ENCODE measurements at places on chromosomes 5 and 9.

DNA sequence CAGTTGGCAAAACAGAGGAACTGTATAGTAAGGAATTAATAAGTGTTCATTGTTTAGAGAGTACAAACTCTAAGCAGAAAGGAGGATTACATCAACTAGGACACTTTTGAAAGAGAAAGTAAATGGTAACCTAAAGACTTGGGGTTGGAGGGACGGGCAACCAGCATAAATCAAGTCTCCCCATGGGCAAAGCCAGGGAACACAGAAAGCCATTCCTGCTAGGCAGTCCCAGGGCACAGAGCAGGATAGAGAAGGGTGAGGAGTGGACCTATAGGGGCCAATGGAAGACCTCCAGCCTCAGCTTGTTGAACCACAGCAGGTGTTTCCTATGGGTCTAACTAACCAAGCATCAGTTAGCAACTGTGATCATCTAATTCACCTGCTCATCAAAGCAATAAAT lies 9.2 kb upstream of the ERAP1 start:
- no peak for DNase-seq

- no peak for DNase-seq
Observed at GRCh38 chr5:136057401-136058038, 28.7 kb downstream of the TGFBI start.

DNA sequence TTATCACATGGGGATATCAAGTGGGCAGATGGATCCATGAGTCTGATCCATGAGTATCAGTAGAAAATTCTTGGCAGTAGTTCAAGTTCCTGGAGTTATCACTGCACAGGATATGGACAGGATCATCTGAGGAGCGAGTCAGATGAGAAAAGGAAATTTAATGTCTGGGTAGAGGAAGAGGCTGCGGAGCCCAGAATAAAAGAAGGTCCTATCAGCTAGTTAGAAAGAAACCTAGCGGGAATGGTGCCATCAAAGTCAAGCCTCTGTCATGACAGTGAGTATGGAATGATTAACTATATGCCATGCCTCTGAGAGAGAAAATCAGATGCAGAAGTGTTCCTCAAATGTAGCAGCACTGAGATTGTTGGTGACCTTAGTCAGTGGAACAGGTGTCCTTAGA lies 248.1 kb downstream of the PIK3R1 start:
- no peak for DNase-seq

DNA sequence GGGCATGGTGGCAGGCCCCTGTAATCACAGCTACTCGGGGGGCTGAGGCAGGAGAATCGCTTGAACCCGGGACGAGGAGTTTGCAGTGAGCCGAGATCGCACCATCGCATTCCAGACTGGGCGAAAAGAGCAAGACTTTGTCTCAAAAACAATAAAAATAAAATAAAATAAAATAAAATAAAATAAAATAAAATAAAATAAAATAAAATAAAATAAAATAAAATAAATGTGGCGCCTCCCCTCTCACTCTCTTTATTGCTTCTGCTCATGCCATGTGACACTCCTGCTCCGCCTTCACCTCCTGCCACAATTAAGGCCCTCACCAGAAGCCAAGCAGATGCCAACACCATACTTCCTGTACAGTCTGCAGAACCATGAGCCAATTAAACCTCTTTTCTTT lies 3.8 kb upstream of the SHC3 start:
- no peak for DNase-seq

- DNase-seq: no peak
Observed at GRCh38 chr9:91815896-91816295, 134.1 kb downstream of the ROR2 start.

DNA sequence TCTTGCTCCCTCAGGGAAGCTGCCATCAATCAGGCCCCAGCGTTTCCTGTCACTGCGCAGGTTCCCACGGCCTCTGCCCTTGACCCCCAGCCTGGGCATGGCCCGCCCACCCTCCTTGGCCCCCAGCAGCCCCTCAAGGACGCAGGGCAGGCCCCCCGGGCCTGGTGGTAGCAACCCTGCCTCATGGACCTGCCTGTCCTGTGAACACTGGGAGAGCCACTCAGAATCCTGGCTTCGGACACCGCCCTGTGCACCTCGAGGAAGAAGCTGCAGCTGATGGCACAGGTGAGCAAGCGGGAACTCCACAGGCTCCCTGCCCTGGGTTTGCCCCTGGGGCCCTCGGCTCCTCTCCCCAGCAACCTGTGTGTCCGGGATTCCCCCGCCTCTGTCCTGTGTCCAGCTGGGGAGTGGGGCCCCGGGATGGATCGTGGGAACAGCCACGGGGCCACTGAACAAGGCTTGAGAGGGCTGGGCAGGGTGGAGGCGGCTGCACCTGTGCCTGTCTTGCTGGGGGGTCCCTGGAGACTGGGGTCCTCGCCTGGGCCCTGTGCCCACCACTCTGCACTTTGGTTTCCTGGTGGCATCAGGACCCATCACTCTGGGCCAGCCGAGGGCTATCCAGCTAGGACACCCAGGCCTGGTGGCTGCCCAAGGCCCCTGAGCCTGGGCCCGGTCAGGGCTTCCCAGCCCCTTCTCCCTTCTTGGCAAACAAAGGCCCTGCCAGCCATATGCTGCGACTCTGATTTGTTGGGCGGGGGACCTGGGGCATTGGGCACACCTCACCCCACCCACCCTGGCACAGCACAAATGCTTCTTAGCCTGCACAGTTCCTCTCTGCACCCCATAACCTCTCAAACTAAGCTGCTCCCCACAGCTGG lies 33.5 kb upstream of the EGFL7 start:
- no peak for DNase-seq

Measured in bone marrow (tissue), 2 donors.